Stimulated activated CD8-positive, alpha-beta memory T cell treated with anti-CD3 and anti-CD28 coated beads, Interleukin-12 subunit alpha, Interleukin-12 subunit beta, amount 100 ng/mL, for 1 hour (primary cell): ENCODE measurements at places on chromosomes 13 and 19.
A peak's percentile ranks its signal among the peaks of the same experiment; 100 is the strongest.

DNA sequence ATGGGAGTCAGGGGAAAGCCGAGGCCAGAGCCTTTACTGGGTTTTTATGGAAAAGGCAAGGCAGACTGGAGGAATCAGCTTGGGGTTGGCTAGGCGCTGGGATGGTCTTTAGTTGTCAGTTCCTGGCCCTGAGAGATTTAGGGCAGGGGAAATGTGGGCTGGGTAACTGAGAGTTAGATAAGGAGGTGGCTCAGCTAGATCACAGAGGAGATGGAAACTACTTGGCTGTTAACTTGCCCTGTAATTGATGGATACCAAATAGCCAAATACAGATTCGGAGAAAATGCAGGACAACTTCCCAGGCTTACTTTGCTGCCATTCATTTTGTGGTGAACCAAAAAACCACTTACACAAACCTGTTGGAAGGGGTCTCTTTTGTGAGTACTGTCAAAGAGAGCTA is 54.0 kb downstream of the LRCH1 start:
- DNase-seq: no peak

DNA sequence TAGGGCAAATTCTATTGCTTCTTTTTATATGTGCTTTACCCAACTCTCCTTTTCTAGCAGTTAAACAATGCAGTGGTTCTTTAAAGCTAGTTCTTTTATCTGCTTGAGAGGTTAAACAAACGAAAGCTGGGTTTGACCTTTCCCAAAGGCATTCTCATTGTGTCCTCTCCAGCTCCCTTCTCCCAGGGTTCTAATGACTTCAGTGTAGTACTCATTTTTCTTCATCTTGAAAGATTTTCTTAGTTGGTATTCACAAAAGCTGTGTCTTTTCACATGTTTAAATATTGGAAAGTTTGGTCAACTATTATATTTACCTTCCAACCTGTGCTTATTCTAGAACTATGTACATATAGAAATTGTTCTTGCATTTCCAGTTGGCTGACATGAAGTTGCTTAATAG is 1.5 kb downstream of the WASF3 start:
- DNase-seq: no peak

GRCh38 chr19:13827656-13828055 is 32.4 kb downstream of the ZSWIM4 start:
- DNase-seq: no peak

- DNase-seq: peak; percentile 53
Observed at GRCh38 chr19:19032420-19033175, 719 bp downstream of the SUGP2 start.

DNA sequence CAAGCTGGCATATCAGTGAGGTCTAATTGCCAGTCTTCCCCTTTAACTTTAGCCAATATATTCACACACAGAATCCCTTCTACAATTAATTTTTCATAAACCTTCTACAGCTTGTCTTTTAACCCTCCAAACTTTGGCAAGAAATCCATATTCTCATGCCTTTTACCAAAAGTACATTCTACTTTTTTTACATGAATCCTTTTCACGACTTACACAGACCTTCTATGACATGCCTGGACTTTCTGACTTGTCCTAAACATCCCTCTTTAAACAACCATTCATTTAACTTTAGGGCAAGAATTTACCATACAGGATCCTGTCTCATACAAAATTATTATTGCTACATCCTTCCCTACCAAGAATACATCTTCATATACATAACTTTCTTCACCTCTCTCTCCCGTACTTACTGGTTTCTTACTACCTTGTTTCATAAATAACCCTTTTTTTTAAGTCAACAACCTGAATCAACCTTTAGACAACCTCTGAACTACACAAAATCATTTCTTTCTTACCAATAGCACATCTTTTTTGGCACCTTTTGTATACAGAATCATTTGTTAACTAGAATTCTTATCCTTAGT is 23.5 kb downstream of the ZNF544 start:
- DNase-seq: no peak

DNA sequence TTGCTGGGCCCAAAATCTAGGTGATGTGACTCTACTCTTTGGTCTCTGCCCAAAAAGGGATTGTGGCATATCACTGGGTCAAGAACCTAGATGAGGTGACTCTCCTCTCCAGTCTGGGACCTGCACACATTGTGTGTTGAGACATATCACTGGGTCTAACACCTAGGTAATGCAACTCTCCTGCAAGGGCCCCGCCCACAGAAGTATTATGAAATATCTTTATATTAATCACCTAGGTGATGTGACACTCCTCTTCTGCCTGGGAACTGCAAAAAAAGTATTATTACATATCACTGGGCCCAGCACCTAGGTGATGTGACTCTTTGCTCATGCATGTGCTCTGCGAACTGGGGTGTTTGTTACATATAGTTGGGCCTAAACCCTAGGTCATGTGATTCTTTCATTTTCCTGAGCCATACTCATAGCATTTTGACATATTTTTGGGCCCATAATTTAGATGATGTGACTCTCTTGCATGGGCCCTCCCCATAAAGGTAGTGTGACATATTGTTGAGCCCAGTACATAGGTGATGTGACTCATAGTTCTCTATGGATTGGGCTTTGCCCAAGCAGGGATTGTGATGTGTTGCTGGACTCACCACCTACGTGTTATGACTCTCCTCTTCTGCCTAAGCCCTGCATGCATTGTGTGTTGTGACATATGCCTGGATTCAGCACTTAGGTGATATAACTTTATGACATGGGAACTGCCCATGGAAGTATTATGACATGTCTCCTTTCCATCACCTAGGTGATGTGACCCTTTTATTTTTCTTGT is 11.2 kb upstream of the ZNF681 start:
- DNase-seq: no peak
